CD4-positive, alpha-beta T cell treated with Interleukin-2 at 100 ng/mL for 4 hours (primary cell): ENCODE measurements at places on chromosomes 3 and 15.

DNA sequence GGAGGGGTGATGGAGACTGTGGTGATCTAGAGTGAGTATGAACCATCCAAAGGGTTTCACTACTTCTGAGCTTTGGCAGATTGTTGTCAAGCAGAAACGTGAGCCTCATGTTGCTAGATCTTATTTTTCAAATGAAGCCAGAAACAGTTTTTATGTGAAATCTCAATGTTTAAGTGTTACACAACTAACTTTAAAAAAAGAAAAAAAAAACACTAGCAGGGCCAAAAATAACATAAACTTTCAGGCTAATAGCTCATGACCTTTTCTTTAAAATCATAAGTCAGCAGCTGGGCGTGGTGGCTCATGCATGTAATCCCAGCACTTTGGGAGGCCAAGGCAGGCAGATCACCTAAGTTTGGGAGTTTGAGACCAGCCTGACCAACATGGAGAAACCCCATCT lies 2.1 kb upstream of the HTR3D start:
- no peak for DNase-seq

DNA sequence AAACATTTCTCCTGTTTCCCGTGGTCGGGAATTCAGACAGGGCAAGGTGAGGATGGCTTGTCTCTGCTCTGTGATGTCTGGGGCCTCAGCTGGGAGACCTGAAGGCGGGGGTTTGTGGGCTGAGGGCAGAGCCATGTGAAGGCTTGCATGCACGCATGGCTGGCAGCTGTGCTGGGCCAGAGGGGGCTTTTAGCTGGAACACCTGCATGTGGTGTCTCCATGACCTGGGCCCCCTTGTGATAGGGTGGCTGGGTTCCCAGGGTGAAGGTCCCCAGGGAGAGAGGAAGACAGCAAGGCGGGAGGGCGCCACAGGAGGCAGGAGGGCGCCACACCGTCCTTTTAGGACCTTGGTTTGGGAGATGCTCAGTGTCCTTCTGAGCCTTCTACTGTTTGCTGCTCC lies 101.6 kb upstream of the PRR23E start:
- DNase-seq = no peak

- DNase-seq = no peak
Measured at GRCh38 chr3:35426366-35426958, 212.9 kb upstream of the ARPP21 start.

DNA sequence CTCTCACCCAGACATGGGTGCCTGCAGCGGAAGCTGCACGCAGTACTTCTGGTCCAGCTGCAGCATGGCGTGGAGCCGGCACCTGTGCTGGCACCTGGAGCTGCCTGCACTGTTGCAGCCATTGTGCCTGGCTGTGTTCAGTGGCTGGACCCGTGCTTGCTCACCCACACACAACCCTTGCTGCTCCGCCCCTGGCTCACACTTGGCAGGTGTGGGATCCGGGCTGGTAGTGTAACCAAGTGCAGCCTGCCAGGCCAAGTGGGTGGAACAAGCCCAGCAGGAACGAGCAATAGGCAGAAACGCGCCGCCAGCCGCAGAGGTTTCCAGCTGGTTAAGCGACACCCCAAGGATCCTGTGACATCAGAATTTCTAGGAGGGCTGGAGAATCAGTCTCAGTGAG lies 11.2 kb upstream of the SCAPER start:
- DNase-seq = no peak
